ENCODE measurements at places on chromosomes 2 and 18.
A peak's percentile ranks its signal among the peaks of the same experiment; 100 is the strongest.

- no peak for DNase-seq
Observed at GRCh38 chr18:46750626-46751025, 6.2 kb downstream of the ST8SIA5 start.

DNA sequence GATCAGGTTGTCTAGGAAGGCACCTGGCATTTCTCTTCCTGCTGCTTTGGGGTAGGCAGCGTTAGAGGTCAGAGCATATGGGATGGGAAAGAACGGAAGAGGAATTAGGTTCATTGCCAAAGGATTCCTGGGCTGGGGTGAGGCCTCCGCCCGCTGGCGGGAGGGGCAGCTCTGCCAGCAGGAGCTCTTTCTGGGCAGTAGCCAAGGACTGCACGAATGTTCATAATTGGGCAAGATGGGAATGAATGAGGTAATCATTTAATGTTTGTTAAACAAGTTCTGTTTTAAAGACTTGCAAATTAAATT lies 253.9 kb downstream of the AGAP1 start:
- no peak for DNase-seq

GRCh38 chr2:134148843-134149472 lies 104.9 kb upstream of the MGAT5 start:
- DNase-seq: no peak

DNA sequence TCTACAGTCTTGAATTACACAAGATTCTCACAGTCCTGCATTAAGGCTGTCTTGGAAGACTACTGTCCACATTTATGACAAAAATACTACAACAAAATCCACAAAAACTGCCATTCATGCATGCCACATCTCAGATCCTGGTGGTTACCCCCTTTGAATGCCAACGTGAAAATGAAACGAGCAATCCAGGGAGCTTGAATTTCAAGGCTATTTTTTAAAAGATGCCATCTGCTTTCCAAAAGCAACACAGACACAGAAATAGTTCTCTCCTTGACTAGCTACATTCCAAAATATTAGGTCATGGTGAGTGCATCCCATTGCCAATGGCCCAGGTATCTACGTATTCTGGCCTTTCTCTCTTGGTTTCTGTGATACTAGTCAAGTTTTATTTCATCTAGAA lies 36.3 kb downstream of the IRS1 start:
- no peak for DNase-seq

- DNase-seq: no peak
Observed at GRCh38 chr18:75104483-75104882, 104.5 kb downstream of the PTGR3 start.

GRCh38 chr2:69437751-69438154 lies 518 bp upstream of the NFU1 start:
- peak; percentile 24 for DNase-seq

DNA sequence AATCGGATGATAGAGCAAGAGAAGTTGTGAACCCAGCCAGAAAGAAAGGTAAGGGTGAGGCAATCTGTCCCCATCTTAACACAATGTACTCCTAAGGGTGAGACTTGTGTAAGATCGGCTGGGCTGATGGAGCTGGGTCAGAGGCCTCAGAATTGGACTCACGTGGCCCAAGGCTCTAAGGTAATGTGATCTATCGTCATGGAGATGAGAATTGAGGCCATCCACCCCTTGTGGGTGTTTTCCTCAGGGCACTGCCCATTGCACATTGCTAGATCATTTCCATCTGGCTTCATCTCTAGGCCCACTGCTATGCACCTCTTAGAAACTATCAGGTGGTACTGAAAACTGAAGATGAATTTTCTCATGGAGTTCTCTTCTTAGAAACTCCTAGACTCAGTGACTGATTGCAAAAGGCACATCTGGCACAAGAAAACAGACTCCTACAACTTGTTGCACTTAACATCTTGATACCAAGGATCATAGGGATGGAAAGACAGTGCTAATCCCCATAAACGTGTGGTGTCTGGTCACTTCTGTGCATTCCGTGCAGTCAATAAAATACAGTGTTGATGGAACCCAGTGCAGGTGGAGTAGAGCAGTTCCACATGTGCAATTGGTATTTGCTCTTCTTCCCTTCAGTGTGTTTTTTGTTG lies 228.9 kb upstream of the FOSL2 start:
- no peak for DNase-seq

DNA sequence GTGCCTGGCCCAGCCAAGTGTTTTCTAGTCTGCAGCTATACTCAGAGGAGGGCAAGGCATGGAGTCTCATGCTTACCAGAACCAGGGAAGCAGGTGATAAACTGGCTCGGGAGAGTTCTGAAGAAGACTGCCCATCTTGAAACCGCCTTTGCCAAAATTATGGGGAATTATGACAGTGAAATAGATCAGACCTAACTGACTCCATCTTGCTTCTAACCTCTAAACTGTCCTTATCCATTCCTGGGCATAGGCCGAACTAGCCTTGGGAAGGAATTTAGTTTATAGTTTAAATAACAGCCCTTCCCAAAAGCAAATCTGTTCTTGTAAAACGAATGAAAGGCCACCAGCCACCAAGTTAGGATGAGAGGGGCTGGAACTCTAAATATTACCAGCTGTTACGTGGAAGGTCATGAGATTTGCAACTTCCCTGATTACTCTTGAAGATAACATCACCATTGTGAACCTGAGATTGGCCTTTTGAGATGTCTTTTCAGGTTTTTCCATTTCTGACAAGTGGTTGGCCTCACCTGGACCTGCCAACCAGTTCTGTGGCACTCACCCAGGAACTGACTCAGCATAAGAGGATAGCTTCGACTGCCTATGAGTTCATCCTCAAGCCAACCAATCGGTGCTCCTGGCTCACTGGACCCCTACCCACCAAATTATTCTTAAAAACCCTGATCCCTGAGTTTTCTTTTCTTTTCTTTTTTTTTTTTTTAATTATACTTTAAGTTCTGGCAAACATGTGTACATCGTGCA lies 23.4 kb downstream of the CHCHD5 start:
- DNase-seq: no peak

DNA sequence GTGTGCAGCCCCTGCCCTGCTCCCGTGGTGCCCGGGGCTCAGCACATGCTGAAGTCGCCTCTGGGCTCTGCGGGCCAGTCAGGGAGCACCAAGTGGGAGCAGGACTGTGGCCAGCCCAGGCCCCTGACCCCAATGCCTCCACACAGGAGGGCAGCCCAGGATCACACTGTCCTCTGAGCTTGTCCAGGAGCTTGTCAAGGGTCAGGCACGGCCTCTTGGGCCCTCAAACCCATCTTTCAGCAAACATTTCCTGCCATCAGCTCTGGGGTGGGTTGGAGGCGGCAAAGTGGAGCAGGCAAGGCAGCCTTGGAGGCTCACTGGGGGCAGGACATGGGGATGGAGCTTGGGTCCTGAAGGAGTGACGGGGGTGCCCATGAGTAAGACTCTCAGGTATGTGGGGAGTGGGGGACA lies 10.3 kb downstream of the SNED1 start:
- DNase-seq: peak; percentile 2
